ENCODE measurements at places on chromosomes 4 and X.

DNA sequence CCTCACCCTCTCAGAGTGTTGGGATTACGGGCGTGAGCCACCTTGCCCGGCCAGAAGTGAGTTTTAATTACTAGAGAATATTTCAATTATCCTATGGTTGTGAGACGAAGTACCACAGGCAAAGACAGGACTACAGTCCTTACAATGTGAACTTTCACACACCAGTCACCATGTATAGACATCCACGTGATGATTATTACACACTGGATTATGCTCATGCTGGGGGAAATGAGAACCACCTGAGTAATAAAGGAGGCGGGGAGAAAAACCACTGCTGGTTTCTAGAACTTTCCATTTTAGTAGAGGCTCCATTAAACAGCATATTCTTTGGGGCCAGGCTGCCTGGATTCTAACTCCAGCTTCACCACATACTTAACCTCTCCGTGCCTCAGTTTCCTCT, 42.5 kb upstream of the TLR2 start:
- DNase-seq: no peak

GRCh38 chr4:151953312-151953711, 192.5 kb upstream of the GATB start:
- no peak for DNase-seq

DNA sequence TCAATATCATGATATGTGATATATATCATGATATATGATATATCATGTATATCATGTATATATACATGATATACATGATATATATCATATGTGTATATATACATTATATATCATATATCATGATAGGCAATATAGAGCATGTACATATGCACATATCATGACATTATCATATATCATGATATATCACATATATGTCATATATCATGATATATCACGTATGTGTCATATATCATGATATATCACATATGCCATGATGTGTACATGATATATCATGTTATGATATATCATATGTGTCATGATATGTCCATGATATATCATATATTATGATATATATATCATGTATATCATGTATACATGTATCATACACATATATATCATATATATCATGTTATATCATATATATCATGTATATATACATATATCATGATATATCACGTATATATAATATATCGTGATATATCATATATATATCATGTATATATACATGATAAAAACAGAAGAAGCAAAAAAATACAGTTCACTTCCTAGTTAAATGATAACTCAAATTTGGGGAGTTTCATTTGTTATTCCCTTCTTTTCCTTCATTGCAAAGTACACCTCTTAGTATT, 670.1 kb upstream of the EPHA5 start:
- no peak for DNase-seq

- DNase-seq: no peak
These were observed 117.1 kb upstream of the FRG1 start for GRCh38 chr4:189823591-189823990.

GRCh38 chr4:111198446-111198845, 575.6 kb upstream of the PITX2 start:
- DNase-seq: no peak

DNA sequence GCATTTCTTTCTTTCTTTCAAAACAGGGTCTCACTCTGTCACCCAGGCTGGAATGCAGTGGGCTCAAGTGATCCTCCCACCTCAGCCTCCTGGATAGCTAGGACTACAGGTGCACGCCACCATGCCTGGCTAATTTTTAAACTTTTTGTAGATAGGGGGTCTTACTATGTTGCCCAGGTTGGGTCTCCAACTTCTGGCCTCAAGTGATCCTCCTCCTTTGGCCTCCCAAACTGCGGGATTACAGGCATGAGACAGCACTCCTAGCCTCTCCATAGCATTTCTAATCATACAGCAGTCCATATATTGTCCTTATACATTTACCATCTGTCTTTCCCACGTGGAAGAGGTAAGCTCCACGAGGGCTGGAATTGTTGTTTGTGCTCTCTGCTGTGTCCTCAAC, 2.0 kb upstream of the FHIP1A start:
- no peak for DNase-seq

- no peak for DNase-seq
These were observed 15.3 kb downstream of the SOWAHB start for GRCh38 chr4:76882630-76883029.

- no peak for DNase-seq
These were observed 46.9 kb downstream of the SEPTIN11 start for GRCh38 chr4:76996445-76996844.

- peak; percentile 50 for DNase-seq
These were observed 551.4 kb downstream of the IQCM start for GRCh38 chr4:149264093-149264733.

GRCh38 chr4:64899563-64899962, 490.3 kb upstream of the TECRL start:
- DNase-seq: no peak

DNA sequence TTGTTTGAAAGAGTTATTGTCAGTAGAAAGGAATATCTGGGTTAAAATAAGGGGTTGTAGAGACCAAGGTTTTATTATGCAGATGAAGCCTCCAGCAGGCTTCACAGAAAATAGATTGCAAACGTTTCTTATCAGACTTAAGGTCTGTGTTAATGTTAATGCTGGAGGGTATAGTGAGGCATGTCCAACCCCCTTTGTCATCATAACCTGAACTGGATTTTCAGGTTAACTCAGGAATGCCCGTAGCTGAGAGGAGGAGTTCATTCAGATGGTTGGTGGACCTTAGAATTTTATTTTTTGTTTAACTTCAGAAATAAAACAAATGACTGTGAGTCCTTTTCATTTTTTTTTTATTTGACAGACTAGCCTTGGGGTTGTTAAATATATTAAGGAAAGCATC, 354.1 kb downstream of the GPM6A start:
- no peak for DNase-seq

DNA sequence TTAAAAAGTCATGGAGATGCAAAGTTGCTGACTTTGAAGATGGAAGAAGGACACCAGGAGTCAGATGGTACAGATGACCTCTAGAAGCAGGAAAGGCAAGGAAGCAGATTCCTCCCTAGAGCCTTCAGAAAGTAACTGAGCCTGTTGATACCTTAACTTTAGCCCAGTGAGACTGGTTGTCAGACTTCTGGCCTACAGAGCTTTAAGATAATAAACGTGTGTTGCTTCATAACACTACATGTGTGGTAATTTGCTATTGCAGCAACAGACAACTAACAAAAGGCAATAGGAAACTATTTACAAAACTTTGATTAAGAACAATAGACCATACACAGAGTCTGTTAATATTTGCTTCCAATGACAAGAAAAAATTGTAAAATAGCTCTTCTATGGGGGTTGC, 102.0 kb upstream of the USP38 start:
- no peak for DNase-seq

GRCh38 chr4:6444582-6444981, 27.8 kb downstream of the PPP2R2C start:
- DNase-seq: no peak

GRCh38 chr4:55613621-55614020, 21.6 kb upstream of the PDCL2 start:
- no peak for DNase-seq

GRCh38 chrX:151789179-151789800, 54.7 kb downstream of the CNGA2 start:
- DNase-seq: no peak

DNA sequence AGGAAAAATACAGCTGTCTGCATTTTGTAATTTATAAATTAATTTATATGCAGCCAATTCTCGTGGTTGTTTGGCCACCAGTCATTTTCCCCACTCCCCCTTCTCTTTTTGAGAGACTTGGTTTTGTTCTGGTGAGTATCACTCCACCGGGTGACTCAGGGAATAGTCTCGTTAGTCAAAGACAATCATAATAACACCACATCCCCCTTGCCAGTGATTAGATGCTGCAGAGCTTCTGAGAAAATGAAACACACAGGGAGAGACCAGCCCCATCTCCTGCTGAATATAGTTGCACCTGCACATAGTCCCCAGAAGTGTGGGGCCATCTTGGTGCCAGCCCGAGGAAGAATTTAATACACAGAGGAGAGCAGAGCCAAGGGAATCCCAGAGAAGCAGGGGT, 8.0 kb upstream of the FNIP2 start:
- no peak for DNase-seq

- DNase-seq: no peak
These were observed 104.0 kb upstream of the BMP2K start for GRCh38 chr4:78671903-78672815.

GRCh38 chr4:52956691-52957090, 94.6 kb downstream of the RASL11B start:
- DNase-seq: no peak

- no peak for DNase-seq
These were observed 113.6 kb downstream of the ZNF518B start for GRCh38 chr4:10343656-10344055.

DNA sequence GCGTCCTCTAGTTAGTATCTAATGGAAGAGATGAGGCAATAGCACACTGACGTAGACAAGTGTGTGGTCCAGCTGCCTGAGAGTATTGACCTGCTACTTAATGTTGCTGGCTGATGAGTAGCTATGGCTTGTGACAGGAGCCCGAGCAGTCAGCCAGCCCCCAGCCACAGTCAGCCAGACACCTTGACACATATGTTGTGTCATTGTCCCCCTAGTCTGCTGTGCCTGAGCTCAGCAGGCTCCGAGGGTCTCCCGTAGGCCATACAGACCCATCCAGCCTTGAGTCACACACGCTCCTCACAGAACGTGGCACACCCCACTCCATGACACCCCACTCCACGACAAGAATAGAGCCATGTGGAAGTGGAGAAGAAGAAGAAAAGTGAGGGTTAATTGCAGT, 362.1 kb downstream of the UNC5C start:
- no peak for DNase-seq

DNA sequence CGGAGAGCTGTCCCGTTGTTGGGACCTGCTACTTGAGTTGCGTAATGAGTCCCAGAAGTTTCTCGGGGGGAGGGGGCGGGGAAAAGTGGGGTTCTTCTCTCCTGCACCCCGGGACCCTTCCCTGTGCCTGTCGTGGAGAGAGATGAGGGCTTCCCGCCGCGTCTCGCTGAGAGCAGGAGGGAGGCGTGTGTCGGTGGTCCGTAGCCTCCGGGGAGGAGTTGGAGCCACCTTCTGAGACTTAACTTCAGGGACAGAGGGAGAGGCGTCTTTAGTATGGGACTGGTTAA, 698 bp downstream of the AFF1 start:
- no peak for DNase-seq

DNA sequence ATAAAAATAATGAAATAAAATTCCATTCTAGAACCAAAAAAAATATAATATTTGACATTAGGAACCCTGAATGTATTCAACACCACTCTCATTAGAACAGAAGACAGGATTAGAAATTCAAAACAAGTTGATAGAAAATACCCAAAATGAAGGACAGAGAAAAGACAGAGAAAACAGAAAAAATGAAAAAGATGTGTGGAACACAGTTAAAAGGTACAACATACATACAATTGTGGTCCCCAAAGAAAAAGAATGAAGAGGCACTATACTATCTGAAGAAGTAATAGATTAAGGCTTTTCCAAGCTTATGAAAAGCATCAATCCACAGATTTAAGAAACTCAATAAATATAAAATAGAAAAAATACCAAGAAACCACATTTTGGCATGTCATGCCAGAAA, 16.4 kb downstream of the ANKRD50 start:
- DNase-seq: no peak

- DNase-seq: no peak
These were observed 55.4 kb downstream of the PKD2 start for GRCh38 chr4:88062843-88063242.

- DNase-seq: no peak
These were observed 89.6 kb downstream of the EGF start for GRCh38 chr4:110002326-110002725.

- DNase-seq: peak; percentile 3
These were observed 47.4 kb downstream of the REPS2 start for GRCh38 chrX:16993791-16994318.

DNA sequence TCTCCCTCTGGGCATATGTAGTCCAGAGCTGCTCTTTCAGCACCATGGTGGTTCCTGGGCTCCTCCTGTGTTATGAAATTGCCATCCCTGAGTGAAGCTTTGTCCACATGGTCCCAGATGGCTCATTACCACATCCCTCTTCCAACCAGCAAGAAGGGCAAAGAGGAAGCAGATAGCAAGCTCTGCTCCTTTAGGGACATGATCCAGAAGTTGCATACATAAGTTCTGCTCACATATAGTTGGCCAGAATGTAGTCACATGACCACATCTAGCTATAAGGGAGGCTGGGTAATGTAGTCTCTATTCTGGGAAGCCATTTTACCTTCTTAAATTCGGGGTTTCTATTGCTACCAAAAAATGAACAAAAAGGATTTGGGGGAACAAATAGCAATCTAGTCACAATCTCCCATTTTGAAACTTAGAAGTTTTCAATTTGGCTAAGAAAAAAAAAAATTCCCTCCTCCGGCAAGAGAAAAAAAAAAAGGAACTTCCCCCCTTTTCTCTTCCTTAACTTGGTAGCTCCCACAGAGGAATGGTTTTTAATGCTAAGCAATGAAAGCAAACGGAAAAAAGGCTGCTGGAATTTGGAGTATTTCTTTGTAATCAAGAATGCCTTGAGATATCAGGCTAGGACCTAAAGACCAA, 88.2 kb upstream of the USP9X start:
- DNase-seq: no peak

DNA sequence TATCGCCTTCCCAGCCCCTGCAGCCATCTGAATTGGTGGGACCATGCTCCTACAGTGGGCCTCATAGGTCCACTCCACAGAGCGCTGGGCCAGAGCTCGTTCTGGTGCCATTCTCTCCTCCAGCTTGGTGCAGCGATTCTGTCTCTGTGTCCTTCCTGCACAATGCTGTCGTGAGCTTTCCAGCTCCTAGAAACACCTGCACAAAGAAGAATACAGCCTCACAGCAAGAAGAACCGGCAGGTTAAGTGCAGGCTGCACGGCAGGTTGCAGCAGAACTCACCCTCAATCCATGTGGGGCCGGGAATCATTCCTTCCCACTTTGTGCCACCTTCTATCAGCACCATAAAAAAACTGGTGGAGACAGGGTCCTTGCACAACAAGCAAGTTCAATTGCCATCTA, 101.2 kb upstream of the ENPP6 start:
- no peak for DNase-seq

DNA sequence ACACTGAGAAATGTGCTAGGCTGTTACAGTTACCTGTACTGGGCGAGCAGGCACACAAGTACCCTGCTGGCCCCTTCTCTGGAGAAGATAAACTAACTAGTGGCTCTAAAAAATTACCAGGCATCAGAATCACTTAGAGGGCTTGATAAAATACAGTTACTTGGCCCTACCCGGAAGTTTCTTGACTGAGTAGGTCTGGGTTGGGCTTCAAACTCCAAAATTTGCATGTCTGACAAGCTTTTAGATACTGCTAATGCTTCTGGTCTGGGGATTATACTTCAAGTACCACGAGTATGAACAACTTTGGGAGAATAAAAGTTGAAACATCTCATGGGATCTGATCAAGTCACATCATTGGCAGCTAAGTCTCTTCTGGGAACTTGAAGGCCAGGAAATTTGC, 30.8 kb downstream of the CEP135 start:
- DNase-seq: no peak

- DNase-seq: no peak
These were observed 665 bp downstream of the RBM41 start for GRCh38 chrX:107117993-107118321.
